ENCODE measurements at places on chromosomes 7 and 10.
A peak's percentile ranks its signal among the peaks of the same experiment; 100 is the strongest.

DNA sequence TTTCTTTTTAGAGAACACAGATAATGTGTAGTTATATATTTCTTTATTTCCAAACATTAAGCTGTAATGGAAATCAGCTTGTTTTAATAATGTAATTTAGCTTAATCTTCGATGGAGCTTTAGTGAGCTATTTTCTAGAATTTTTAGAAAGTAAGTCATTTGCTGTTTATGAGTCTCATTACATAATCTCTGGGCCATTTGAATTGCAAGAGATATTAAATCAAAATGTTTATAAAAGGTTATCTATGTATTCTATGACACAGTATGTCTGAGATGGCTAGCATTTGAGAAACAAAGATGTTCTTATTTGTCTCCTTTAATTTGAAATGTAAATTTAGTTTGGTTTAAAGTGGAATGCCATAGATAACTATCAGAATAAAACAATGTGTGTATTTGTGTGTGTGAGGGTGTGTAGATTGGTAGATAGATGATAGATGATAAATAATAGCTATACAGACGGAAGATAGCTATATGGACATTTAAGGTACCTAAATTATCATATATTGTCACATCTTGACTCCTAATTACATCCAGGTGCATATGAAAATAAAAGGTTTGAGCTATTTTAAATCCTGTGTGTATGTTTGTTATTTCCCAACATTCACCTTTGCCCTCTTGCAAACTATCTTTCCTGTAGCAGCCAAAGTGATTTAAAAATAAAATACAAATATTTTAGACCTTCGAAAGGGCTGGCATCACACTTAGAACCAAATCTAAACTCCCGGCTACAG, 478.0 kb upstream of the KLF6 start:
- DNase-seq: no peak

DNA sequence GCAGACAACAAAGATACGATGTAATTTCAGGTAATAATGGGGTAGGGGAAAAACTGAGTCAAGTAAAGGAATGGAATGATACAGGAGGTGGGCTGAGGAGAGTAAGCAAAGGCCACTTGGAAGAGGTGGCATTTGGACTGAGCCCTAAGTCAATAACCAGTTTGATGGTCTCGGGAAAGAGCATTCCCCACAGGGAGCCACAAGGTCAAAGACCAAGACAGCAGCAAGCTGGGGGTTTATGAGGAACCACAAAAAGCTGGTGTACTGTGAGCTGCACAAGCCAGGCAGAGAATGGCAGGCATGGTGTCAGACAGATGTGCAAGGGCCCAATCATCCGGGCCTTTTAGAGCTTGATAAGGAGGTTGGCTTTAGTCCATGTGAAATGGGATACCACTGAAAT, 98.7 kb downstream of the NOC3L start:
- no peak for DNase-seq

DNA sequence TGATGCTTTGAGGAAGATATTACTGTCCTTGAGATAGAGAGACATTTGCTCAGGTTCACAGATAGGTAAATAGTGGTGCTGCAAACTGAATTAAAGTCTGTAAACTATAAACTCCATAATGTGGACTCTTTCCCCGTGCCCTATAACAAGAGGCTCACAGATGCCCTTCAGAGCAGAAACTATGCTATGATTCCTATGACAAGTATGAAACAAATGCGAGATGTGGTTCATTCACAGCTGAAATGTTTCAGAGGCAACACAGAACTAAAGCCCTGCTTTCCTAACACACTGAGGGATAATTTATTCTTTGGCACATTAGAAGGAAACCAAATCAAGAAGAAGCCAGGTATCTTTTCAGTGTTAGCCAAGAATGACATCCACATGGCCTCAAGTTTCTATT, 13.4 kb downstream of the CHUK start:
- DNase-seq: no peak

- no peak for DNase-seq
Measured at GRCh38 chr7:80247144-80247543, 112.5 kb downstream of the GNAI1 start.

DNA sequence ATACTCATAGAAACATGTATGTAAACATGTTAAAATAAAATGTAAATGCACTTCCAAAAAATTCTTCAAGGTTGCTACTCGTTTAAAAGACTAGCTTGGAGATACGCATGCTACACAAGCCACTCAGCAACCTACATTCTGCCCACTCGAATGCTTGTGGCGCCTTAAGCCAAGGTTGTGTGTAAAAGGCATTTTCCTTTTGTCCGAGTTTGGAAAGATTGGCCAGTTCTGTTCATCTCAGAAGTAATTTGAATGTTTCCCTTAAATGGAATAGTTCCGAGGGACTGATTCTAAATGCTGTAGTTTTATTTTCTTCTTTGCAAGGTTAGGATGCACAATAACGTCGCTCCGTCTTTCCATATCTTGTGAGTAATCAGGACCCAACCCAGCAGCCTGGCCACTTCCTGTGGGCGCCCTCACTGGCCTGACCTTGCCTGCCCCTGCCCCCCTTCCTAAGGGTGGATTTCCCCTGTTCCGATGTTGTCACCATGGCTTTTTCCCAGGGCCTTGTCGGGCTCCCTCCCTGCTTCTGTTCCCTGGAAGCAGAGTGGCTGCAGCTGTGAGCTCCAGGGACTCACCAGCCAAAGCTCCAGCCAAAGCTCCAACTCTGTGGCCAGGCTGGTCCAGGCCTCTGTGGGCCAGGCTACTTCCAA, 70.6 kb downstream of the PTPRE start:
- peak; percentile 79 for DNase-seq

DNA sequence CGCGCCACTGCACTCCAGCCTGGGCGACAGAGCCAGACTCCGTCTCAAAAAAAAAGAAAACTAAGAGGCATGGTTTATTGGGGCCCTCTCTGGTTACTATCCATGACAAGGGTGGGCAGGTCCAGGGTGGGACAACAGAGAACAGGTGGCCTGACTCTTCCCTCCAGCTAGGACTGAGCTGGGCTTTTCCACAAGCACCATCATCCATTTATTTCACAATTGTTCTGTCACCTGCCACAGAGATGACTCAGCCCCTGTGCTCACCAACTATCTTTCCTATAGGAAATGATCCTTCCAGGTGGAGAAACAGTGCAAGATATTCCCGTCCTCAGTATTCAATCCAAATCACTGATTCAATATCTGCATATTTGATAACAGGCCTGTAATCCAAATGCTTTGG, 44.9 kb upstream of the MYL10 start:
- DNase-seq: no peak

- DNase-seq: peak; percentile 81
Measured at GRCh38 chr7:7251742-7252141, 69.4 kb downstream of the C1GALT1 start.

- DNase-seq: no peak
Measured at GRCh38 chr10:124414076-124414475, 4.6 kb downstream of the OAT start.

GRCh38 chr7:22564511-22565045, 64.6 kb upstream of the STEAP1B start:
- DNase-seq: no peak

GRCh38 chr7:44489955-44490350, 505 bp downstream of the NUDCD3 start:
- peak; percentile 3 for DNase-seq

DNA sequence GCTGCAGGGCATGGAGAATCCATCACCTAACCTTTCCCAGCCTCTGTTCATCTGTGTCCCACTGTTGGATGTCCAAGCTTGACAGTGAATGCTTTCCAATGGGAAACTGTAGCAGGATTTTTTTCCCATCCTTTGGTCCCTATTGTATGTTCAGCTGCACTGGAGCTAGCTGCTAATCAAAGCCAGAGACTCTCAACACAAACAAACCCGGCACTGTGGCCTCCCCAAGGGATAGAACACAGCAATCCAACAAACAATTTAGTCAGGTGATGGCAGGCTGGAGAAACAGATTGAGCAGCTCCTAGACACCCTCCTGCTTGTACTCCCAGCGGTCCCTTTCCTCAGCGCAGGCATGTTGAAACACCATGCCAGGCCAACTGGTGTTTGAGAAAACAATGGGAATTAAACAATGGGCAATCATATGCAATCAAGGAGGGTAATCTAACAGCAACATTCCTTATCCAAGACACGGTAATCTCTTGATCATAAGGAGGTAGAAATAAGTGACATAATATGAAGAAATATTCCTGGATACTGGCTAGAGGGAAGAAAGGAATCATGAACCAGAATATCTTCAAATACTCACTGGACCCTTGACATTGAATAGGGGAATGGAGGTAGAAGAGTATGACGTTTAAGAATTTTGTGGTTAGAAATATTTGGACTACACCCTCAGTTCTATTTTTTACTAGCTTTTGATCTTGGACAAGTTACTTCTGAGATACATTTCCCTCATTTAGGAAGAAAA, 15.0 kb downstream of the PTN start:
- no peak for DNase-seq

GRCh38 chr10:53601260-53601875, 828.8 kb upstream of the MBL2 start:
- no peak for DNase-seq

DNA sequence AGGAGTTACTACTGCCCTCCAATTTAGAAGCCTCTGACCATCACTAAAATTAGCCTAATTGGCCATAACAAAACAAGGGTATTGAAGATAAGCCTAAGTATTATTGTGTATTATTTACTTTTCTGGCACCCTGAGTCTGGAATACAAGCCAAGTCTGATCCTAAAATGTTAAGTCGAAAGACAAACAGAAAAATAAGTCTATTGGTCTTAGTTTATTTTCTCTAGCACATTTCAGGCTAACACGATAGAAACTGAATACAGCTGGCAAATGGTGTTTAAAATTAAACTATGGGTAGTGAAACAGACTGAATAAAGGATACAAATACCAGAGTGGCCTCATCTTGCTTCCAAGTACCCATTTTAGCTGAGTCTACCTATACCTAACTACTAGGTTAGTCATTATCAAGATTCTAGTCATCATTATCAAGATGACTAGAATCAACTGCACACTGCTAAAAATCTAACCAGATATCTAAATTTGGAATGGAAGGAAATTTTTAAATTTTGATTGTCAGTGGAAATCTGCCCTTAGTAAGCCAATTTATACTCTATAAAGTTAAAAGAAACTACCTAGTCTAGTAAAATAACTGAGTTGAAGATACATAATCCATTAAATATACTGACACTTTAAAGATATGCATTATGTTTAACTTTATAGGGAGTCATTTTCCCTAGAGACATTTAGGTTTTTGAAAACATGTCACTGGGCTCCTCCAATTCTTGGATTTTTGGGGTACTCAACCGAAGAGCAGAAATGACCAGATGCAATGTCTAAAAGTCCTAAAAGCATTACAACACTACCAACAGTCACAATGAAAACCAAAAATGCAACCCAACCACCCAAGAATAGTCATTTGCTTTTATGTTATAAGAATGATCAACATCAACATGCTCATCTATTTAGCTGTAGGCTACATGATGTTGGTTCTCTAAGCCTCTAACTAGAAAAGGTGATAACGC, 80.9 kb downstream of the NT5C2 start:
- DNase-seq: no peak

GRCh38 chr10:44180321-44181168, 204.4 kb downstream of the CXCL12 start:
- DNase-seq: no peak

DNA sequence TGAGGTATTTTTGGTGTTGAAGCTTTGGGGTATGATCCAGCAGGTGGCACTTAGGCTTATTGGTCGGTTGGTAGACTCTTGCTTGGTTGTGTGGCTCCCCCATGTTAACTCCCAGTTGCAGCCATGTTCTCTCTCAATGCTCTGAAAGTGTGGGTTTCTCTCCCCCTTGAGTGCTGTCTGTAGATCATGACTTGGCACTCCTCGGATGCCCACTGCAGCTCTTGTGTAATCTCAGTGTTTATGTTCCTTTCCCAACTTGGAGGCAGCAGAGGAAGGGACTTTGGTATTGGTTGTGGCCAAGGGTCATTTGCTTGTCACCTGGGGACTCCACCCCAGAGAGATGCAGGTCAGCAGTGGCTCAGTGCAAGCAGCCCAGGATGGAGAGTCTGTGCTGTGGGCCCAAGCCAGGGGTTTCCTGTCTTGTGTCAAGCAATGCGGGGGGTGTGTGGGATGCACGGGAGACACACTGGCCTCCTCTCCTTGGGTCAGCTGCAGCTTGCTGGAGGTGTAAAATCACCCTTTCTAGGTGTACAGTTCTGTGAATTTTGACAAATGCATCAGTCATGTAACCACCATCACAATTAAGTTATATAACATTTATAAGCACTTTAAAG, 36.9 kb downstream of the PIK3CG start:
- DNase-seq: peak; percentile 40

DNA sequence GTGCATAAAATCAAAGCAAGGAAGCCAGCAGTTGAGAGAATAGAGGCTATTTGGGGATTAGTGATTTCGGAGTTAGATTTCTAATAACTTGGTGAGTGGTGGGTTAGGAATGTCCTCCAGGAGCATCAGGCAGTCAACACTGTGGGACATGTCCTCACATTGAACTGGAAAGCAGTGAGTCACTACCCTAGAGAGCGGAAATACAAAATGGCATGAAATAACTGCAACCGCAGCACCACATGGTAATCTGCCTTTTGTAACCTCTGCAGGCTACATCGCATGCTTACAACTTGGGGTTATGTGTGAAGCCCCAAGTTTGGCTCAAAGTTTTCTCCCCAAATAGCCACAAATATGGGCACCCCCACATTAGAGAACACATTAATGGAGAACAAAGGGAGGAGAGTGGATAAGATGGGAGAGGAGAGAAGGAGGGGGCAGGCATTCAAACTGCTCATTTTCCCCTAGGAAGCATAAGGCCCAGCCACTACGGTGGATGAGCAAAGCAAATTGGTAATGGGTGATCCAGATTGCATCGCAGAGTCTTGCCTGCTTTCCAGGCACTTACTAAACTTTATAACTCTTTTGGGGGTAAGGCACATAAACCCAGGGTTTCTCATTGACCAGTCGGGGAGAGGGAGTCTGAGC, 22.0 kb upstream of the SLF2 start:
- no peak for DNase-seq

GRCh38 chr7:389911-390601, 100.1 kb downstream of the FOXL3 start:
- no peak for DNase-seq

DNA sequence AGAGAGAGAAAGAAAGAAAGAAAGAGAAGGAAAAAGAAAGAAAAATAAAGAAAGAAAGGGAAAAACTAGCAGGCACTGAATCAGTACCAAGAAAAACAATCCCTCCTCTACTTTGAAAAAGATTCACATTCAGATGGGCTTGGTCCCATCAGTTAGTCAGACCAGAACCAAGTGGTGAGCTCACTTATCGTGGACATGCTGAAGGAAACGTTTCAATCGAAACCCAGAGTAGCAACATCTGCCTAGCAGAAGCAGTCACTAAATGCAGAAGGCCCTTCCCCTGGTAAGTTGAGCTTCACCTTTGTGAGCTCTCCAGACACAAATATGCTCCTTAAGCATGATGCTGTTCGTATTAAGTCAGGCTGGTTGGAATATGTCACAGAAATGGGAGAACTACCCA, 167.7 kb downstream of the TRIL start:
- no peak for DNase-seq

GRCh38 chr10:107032700-107033401, 131.7 kb downstream of the SORCS1 start:
- DNase-seq: no peak

DNA sequence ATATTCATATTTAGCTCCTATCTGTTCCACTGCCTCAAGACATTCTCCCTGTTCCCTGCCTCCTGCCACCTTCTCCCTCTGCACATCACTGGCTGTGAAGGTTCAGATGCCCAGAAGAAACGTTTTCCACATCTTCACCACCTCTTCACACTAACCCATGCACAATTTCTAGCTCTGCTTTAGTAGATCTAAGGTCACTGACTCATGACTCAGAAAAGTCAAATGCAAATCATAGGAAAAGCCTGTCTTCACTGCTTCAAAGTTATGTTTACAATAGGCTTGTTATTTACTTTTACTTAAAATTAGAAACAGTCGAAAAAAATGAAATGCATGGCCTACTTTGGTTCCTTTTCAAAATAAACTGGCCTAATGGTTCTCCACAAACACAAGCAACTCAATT, 2.5 kb downstream of the SCRN1 start:
- DNase-seq: no peak

Measured in CD14-positive monocyte (primary cell).